ENCODE measurements at places on chromosomes 4 and X. TPM values are rescaled to one million over a fixed set of nuclear protein-coding genes. Genes with fewer than 3 reads are reported as not detected.

Gene CHRNA9
- total RNA-seq: not detected

DNA sequence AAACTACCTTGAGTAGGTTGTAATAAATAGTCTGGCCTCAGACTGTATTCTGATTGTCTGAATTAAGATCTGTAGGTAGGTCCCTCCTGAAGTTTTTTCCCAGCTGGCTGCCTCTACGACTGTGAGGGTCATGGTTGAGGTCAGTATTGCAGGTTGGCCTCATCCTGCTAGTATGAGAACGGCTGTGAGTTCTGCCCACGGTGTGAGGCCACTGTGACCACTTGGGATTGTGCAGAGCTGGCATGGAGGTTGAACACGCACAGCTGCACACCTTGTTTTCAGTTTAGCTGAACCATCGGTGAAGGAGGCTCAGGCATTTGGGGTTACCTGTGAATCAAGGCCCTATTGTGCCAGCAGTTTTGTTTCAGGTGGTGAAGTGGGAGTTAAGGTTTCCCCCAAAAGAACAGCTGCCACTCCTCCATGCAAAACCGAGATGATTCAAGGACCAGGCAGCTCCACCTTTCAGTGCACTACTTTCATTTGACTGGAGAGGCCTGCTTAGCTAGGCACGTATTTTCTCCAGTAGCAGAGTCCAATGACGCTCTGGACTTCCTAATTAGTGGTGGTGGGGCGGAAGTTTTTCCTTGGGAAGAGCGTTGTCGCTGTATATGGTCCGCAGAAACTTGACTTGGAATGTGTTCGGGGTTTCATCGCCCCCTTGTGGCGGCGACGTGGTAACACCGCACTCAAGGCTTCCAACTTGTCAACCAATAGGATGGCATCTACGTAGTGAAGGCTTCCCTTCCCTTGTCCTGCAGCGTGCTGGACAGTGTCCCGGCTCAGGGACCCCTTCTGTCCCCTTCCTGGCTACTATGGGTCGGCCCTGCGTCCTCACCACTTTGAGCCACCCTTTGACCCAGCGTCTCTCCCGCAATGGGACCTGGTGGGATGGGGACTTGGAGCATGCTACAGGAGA lies 13.8 kb downstream of the CMC4 start:
- no peak overlapping the region for H3K27ac ChIP-seq
- peaks cover 14% of the 10 kb centered on the region for H3K4me1 ChIP-seq
- no peaks in the 10 kb centered on the region for H3K27me3 ChIP-seq

DNA sequence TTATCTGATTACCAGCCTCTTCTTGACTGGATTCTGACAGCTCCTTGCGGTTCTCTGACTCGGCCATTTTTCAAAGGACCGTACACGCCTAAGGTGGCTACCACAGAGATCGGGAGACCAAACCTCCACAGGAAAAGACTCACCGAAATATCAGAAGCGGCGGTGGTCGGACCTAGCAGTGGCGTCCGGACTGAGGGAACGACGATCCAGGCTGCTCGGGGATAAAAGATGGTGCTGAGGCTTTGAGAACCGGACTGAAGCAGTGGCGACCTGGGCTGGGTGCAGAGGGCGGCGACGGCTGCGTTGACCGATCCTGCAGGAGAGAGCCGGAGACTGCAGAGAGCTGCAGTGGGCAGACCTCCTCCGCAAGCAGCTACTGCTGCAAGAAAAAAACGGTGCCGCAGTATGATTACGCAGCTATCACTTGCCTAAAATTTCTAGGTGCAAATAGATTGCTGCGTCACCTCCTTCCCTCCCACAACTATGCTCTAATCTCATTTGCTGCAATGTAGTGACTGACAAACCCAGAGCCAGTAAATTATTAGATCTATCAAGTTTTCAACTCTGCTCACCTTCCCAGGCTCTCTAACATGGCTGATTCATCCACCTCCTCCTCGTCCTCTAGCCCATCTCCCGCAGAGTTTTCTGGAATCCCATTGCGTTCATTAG lies at the start of gene NAP1L2:
TSS of gene NAP1L2 (minus strand) at position 426 of the 669 bp plus-strand sequence. CDS start at position 67, 359 bp downstream.
- peak within 1 kb of the TSS; percentile 70 for H3K4me3 ChIP-seq
- DNase-seq: peak; percentile 39
- peak within 1 kb of the TSS; percentile 67 for H3K27ac ChIP-seq
- no peaks in the 10 kb centered on the region for H3K36me3 ChIP-seq
- H3K27me3 ChIP-seq: no peaks in the 10 kb centered on the region

- no peaks in the 10 kb centered on the region for H3K4me1 ChIP-seq
- H3K4me3 ChIP-seq: no peak overlapping the region
- no peaks in the 10 kb centered on the region for H3K36me3 ChIP-seq
- DNase-seq: no peak
- H3K27ac ChIP-seq: no peak overlapping the region
- H3K27me3 ChIP-seq: no peaks in the 10 kb centered on the region
These were observed 831.5 kb downstream of the STIM2 start for GRCh38 chr4:27692158-27692557.

DNA sequence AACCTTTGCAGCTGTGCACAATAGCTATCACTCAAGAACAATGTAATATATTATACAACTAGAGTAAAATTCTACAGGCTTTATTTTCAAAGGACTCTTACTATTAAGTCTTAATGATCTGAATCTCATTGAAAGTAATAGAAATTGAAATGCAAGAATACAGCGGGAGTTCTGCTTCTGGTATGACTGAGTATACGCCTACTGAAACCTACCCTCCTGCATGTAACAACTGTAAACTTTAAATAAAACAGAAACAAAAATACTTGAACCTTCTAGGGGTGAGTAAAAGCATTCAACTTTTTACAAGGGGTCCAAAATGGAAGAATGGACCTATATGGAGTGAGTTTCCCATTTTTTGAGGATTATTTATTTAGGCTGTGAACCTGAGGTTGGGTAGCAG lies 13.5 kb downstream of the DCHS2 start:
- no peak overlapping the region for H3K27ac ChIP-seq
- H3K4me3 ChIP-seq: no peak overlapping the region
- peaks cover 21% of the 10 kb centered on the region for H3K27me3 ChIP-seq
- no peaks in the 10 kb centered on the region for H3K4me1 ChIP-seq

GRCh38 chr4:85952528-85952927 lies 407.3 kb downstream of the MAPK10 start:
- no peak overlapping the region for H3K4me3 ChIP-seq
- no peak overlapping the region for H3K27ac ChIP-seq
- H3K4me1 ChIP-seq: no peaks in the 10 kb centered on the region

DNA sequence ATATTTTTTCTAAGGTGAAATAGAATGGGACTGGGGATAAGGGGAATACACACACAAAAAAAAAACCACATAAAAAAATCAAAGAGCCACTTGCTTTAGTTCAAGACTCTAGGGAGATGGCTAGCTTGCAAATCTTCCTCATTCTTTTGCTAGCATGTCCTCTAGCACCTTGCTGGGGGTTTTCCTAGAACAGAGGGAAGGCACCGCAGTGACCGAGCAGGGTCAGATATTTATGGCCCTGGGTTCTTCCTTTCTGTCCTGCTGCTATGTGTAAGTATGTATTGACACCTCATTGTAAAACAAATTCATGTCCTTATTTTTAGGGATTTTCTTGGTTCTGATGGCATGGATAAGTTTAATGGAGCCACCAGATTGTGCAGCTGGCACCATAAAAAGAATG lies 81.2 kb downstream of the SHISA3 start:
- no peak overlapping the region for H3K4me3 ChIP-seq
- no peak overlapping the region for H3K27ac ChIP-seq
- H3K27me3 ChIP-seq: no peaks in the 10 kb centered on the region
- no peaks in the 10 kb centered on the region for H3K4me1 ChIP-seq
- peaks cover 11% of the 10 kb centered on the region for H3K36me3 ChIP-seq

Gene PFKFB1
- total RNA-seq: 0.31 TPM

Gene PPAT
- 6.3 TPM for total RNA-seq

- no peak overlapping the region for H3K4me3 ChIP-seq
- DNase-seq: no peak
- no peaks in the 10 kb centered on the region for H3K36me3 ChIP-seq
These were observed 1.3 kb downstream of the LPAR4 start for GRCh38 chrX:78748846-78749245.

- peak; percentile 11 for DNase-seq
- no peak overlapping the region for H3K4me3 ChIP-seq
- peaks cover 84% of the 10 kb centered on the region for H3K4me1 ChIP-seq
- no peaks in the 10 kb centered on the region for H3K27me3 ChIP-seq
- no peaks in the 10 kb centered on the region for H3K36me3 ChIP-seq
These were observed 9.7 kb downstream of the PDZD4 start for GRCh38 chrX:153820601-153821000.

DNA sequence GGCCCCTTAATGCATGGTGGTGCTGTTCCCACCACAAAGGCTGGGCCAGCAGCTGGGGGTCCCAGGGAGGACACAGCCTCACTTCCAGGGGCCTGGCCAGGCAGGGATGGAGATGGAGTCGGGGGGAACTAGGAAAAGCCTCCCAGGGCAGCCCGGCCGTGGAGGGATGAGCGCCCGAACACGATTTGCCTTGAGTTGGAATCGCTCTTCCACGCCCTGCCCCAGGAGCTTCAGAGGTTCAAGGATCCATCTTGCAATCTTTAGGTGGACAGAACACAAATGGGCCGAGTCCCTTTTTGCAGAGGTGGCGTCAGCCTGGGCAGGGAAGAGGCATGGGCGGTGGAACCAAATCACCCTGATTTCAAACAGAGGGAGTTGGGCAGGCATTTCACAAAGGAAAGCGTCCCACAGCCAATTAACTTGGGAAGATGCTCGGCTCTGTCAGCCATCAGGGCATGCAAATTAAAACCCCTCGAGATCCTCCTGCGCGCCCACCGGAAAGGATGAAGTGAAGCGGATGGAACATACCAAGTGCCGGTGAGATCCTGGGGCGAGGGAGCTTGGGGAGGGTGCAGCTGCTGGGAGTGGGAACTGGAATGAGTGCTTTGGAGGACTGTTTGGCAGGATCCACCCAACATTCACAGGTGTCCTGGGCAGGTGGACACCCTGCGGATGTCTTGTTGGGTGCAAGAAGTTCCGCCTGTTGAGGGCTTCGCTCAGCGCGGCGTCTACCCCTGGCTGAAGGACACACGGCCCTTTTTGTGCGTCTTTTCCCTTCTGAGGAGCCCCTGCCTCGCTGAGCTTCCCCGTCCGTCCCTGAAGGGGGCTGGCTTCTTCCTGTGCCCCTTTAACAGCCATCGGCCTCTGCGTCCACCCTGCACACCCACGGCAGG lies 75.7 kb downstream of the HTRA3 start:
- no peak overlapping the region for H3K4me3 ChIP-seq
- no peaks in the 10 kb centered on the region for H3K36me3 ChIP-seq
- no peaks in the 10 kb centered on the region for H3K4me1 ChIP-seq
- H3K27me3 ChIP-seq: no peaks in the 10 kb centered on the region
- no peak overlapping the region for H3K27ac ChIP-seq

DNA sequence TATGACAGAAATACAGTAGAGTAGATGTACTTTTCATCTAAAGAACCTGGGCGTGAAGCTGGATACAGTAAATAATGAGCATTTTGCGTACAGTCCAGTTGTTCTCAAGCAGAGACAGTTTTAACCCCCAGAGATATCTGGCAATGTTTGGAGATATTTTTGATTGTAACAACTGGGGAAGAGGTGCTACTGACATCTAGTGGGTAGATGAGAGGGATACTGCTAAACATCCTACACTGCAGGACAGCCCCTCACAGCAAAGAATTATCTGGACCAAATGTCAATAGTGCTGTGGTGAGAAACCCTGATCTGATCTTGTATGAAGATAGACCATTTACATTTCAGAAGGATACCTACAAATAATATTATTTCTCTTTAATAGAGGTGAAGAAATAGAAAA lies 200.2 kb upstream of the FAM47A start:
- no peaks in the 10 kb centered on the region for H3K27me3 ChIP-seq
- no peak overlapping the region for H3K4me3 ChIP-seq
- no peak overlapping the region for H3K27ac ChIP-seq
- no peaks in the 10 kb centered on the region for H3K4me1 ChIP-seq
- H3K36me3 ChIP-seq: no peaks in the 10 kb centered on the region
- DNase-seq: no peak

Gene NXF2B
- not detected for total RNA-seq

- no peaks in the 10 kb centered on the region for H3K4me1 ChIP-seq
- no peaks in the 10 kb centered on the region for H3K27me3 ChIP-seq
- no peaks in the 10 kb centered on the region for H3K36me3 ChIP-seq
- no peak for DNase-seq
- H3K4me3 ChIP-seq: no peak overlapping the region
These were observed 163.7 kb downstream of the CPE start for GRCh38 chr4:165542476-165542875.

DNA sequence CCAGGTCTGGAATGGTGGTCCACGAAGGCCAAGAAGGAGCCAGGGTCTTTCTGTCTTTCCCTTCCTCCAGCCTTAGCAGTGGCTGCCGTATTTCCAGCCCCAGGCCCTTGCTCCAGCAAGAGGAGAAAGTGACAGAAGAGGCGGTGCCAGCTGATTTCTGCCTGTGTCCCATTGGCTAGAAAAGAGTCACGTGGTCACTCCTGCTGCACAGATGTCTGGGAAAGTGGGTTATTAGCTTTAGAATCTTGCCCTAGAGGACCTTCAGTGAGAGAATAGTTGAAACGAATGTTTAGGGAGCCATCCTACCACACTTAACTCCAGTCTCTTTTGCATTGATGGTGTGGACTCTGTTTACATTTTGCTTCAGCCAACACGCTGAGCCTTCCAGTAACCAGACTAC lies 99.3 kb upstream of the BCOR start:
- DNase-seq: no peak
- H3K4me3 ChIP-seq: no peak overlapping the region
- no peak overlapping the region for H3K27ac ChIP-seq
- no peaks in the 10 kb centered on the region for H3K36me3 ChIP-seq

DNA sequence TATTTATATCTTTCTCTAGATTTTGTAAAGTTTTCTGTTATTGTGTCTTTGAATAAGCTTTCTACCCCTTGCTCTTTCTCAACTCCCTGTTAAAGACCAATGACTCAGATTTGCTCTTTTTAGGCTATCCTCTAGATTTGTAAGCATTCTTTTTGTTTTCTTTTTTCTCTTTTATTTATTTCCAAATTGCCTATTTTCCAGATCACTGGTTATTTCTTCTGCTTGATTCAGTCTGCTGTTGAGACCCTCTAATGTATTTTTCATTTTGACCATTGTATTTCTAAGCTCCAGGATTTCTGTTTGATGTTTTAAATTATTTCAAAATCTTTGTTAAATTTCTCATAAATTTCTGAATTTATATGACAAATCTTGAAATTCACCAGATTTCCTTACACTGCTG lies 462.6 kb upstream of the GALNT7 start:
- no peak overlapping the region for H3K27ac ChIP-seq
- no peaks in the 10 kb centered on the region for H3K36me3 ChIP-seq
- H3K4me1 ChIP-seq: no peaks in the 10 kb centered on the region
- H3K4me3 ChIP-seq: no peak overlapping the region
- DNase-seq: no peak
- H3K27me3 ChIP-seq: no peaks in the 10 kb centered on the region

GRCh38 chr4:148054275-148054674 lies 322.4 kb downstream of the ARHGAP10 start:
- peaks cover 71% of the 10 kb centered on the region for H3K4me1 ChIP-seq
- no peak for DNase-seq
- no peaks in the 10 kb centered on the region for H3K27me3 ChIP-seq
- H3K36me3 ChIP-seq: no peaks in the 10 kb centered on the region
- H3K4me3 ChIP-seq: no peak overlapping the region
- H3K27ac ChIP-seq: peak overlapping the region; percentile 32

DNA sequence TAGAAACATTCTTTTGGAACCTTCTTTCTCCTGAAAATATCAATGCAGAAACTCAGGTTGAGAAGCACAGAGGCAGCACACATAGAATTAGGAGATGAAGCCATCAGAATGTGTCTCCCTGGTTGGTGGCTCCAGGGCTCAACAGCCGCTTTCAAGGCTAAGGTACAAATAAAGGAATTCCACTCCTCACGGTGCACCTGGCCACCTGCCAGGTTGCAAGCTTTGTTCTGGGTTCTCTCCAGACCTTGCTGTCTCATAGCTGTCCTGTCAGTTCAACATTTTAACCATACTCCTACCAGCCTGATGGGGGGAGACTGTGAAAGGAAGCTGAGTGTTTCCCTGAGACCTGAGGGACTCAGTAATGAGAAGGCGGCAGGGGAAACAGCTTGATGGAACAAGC lies 96.3 kb upstream of the HPF1 start:
- no peaks in the 10 kb centered on the region for H3K36me3 ChIP-seq
- no peaks in the 10 kb centered on the region for H3K27me3 ChIP-seq
- no peak overlapping the region for H3K27ac ChIP-seq
- DNase-seq: no peak
- H3K4me1 ChIP-seq: no peaks in the 10 kb centered on the region
